Hippocampal formation (tissue), 2 donors: ENCODE measurements at places on chromosomes 12 and 14.

GRCh38 chr14:58747181-58747580 is 109.4 kb downstream of the DACT1 start:
- DNase-seq = no peak

- no peak for DNase-seq
Measured at GRCh38 chr12:113803759-113804140, 162.4 kb downstream of the RBM19 start.

DNA sequence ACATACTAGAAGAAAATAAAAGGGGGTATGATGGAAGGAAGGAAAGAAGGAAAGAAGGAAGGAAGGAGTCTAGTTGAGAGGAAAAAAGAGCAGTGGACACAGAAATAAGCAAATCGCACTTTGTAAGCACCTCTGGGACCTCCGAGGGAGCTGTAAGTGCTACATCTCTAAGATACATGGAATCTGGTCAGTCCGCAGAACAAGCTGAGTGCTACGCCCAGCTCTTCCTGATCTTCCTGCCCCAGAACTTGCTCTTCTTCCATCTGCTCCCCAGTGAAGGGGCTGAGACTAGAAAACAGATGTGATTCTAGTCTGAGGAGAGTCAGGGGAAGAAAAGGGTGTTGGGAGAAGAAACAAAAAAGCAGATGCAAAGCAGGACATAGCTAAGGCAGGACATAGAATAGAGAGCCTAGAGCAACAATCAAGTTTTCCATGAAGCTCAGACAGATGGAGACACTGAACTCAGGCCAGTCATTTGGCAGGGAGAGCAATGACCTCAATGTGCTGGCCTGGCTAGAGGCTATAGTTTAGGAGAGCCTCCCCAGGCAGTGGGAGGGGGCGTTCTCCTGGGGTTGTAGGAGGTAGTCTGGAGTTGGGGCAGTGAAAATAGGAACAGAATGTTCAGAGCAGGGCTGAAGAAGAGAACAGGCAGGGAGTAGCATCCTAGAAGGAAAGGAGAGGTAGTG is 1.7 kb upstream of the MFAP5 start:
- no peak for DNase-seq

DNA sequence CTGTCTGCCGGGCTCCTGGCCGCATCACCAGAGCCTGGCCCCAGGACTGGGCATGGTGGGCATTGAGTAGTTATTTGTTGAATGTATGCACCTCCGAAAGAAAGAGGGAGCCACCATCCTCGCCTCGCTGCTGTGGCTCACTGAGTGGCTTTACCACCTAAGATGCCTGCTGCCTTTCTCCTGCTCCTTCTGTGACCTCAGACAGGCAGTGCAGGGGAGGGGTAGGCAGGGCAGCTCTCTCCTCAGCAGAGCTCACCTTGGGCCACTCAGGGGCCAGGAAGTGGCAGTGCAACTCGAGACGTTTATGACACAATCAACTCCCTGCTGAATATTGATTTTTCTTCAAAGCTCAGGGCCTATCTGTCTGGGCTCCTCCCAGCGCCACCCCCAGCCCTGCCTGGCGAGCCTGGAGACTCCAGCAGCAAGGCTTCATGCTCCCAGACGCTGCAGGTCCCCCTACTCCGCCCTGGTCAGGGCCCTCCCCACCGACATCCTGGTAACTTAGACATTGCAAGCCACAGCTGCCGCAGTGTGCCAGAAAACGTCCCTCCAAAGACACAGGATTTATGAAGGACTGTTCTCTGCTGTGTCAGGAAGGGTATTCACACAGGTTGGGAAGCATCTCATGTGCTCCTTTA is 84.3 kb upstream of the DIO3 start:
- no peak for DNase-seq

DNA sequence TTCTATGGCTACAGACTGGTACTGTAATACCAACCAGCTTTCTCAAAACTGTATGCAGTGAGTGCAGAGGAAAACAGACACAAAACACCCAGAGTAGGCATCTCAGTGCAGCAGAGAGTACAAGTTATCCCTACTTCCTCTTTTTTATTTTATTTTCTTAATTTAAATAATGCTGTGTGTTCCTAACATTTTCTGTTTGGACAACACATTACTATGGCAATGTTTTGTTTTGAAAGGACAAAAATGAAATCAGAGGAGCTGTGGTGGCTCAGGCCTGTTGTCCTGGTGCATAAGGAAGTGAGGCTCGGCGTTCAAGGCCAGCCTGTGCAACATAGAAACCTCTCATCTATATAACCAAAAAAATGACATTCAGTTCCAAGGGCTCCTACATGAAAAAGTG is 33.7 kb upstream of the SELPLG start:
- DNase-seq = no peak

- DNase-seq = peak; percentile 62
Measured at GRCh38 chr14:24430143-24430681, 458 bp downstream of the KHNYN start.

GRCh38 chr12:93133361-93133760 is 204.3 kb upstream of the EEA1 start:
- DNase-seq = no peak

DNA sequence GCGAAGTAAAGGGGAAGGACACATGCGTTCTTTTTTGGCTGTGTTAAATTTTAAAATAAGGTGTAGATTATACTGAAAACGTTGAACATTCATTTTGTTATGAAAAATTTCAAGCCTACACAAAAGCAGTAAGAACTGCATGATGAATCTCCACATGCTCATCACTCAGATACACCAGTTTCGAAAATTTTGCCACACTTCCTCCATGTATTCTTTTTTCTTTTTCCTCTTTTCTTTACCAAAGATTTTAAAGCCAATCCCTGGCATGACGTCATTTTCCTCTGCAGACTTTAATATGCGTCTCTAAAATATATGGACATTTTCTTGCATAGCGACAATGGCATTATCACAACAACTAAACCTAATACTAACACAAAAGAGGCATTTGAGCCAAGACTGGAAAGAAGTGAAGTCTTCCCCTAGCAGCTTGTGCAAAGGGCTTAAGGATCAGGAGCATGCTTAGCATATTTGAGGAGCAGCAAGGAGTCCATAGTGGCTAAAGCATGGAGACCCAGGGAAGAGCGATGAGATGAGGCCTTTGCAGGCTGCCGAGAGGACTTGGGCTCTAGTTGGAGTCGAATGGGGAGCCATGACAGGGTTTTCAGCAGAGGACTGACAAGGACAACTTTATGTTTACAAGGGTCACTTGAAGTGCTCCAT is 111.9 kb downstream of the ERC1 start:
- no peak for DNase-seq
